RPMI7951 (cell line): ENCODE measurements at places on chromosomes 7 and 10. TPM values are rescaled to one million over a fixed set of nuclear protein-coding genes. Genes with fewer than 3 reads are reported as not detected.

The CPA4 gene
- total RNA-seq, result 16.8 and 17.9 TPM in 2 replicates

The PAX4 gene
- not detected in 2 replicates for total RNA-seq

The GPR26 gene
- total RNA-seq, result under 0.01 TPM in 2 replicates

The SPOCK2 gene
- total RNA-seq, result 0.10 and 0.72 TPM in 2 replicates

The MNX1 gene
- 1.8 and 2.0 TPM in 2 replicates for total RNA-seq

The FAM13C gene
- 3.4 and 4.1 TPM in 2 replicates for total RNA-seq

The SUMF2 gene
- 107 and 119 TPM in 2 replicates for total RNA-seq

The ADCYAP1R1 gene
- total RNA-seq, result 0.10 TPM in 1 of 2 replicates, not detected in the other

The H2BK1 gene
- total RNA-seq, result not detected in 2 replicates

The SPDYE8 gene
- total RNA-seq, result not detected in 2 replicates

The ATXN7L1 gene
- 4.0 and 5.2 TPM in 2 replicates for total RNA-seq

The CFAP69 gene
- 2.1 and 4.2 TPM in 2 replicates for total RNA-seq

The SCIN gene
- not detected in 2 replicates for total RNA-seq

The HOXA2 gene
- total RNA-seq, result 0.84 and 1.1 TPM in 2 replicates

The XRCC2 gene
- 7.9 and 8.3 TPM in 2 replicates for total RNA-seq

The ACSM6 gene
- not detected in 2 replicates for total RNA-seq

The CCL24 gene
- not detected in 2 replicates for total RNA-seq

The MMD2 gene
- not detected in 2 replicates for total RNA-seq

The PNPLA8 gene
- total RNA-seq, result 38.7 and 40.6 TPM in 2 replicates

The ADAM8 gene
- total RNA-seq, result 3.8 and 6.3 TPM in 2 replicates

The CYP17A1 gene
- total RNA-seq, result not detected in 2 replicates

The GJD4 gene
- not detected in 2 replicates for total RNA-seq

The CFTR gene
- total RNA-seq, result not detected in 2 replicates

The SYT15 gene
- total RNA-seq, result under 0.01 TPM in 1 of 2 replicates, not detected in the other

The GPR141 gene
- total RNA-seq, result not detected in 2 replicates

The PHYHIPL gene
- not detected in 2 replicates for total RNA-seq

The MEOX2 gene
- 0.78 and 1.2 TPM in 2 replicates for total RNA-seq
